ENCODE measurements at places on chromosomes 16 and 17.

- DNase-seq = no peak
Measured at GRCh38 chr16:73565263-73565662, 517.3 kb upstream of the ZFHX3 start.

DNA sequence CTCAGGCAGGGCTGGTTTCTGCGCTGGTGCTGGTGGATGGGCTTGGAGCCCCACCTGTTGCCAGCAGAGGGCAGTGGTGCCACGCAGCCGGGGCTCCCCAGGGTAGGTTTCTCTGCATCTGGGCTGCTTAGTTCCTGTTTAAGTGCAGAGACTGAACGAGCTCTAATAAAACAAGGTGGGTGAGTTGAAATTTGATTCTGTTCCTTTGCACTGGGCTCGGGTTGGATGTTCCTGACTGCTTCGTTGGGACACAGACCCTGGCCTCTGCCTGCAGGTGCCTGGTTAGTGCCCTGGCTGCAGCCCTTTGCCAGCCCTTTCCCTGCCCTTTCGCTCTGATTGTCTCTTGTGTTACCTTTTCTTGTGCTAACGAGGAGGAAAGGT lies 30.0 kb downstream of the TBCD start:
- DNase-seq = peak; percentile 64

DNA sequence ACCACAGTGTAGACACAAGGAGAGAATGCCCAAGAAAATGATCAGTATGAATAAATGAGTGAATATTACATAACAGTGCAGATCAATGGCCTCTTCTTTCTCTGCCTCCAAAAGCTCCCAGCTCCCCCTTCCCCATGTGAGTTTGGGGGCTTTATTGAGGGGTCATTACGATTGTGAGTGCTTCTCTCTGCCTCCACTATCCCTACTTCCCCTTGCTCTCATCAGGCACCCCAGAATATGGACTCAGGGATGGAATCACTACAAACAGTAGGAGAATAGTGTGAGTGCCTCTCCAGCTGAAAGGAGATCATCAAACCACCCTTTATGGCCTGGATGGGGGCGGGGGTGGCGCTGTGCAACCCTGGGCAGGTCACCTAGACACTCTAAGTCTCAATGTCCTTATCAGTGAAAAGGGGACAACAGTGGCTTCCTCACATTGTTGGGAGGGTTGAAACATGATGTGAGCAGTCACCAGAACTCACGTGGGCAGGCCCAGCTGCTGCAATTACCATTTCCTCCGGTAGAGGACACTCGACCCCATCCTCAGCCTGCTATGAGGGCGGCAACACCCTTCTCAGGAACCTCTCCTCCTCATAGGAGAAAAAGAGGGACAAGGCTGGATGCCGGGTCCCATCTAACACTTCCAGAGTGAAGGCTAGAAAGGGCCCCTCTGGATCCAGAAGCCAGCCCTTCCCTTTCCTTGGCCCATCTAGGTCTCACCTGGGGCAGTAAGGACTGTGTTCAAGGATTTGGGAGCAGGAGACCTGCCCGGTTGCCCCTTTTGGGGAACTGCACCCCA lies 2.1 kb upstream of the EPOP start:
- DNase-seq = peak; percentile 84

DNA sequence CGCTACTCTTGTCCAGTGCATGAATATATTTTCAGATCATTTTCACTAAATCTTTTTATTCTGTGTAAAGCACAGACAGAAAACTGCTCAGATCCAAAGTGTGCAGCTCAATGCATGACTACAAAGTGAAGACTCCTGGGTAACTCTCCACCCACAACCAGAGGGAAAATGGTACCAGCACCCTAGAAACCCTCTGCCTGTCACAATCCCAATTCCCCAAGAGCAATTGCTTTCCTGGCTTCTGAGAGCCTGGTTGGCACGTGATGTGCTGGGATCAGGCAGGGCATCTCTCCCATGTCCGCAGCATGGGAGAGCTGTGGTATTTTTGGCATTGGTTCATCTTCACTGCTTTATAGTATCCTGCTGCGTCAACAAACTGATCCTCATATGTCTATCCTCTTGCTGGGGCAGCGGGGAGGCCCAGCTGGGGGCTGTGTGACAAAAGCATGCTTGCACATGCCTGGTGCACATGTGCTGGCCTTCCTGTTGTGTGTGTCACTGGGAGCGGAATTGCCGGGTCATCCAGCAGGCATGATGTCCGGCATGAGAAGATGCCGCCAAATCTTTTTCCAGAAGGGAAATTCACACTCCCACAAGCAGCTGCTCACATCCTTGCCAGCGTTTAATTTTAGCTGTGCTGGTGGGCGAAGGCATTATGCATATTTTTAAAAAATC lies 278.9 kb upstream of the FOXF1 start:
- no peak for DNase-seq

DNA sequence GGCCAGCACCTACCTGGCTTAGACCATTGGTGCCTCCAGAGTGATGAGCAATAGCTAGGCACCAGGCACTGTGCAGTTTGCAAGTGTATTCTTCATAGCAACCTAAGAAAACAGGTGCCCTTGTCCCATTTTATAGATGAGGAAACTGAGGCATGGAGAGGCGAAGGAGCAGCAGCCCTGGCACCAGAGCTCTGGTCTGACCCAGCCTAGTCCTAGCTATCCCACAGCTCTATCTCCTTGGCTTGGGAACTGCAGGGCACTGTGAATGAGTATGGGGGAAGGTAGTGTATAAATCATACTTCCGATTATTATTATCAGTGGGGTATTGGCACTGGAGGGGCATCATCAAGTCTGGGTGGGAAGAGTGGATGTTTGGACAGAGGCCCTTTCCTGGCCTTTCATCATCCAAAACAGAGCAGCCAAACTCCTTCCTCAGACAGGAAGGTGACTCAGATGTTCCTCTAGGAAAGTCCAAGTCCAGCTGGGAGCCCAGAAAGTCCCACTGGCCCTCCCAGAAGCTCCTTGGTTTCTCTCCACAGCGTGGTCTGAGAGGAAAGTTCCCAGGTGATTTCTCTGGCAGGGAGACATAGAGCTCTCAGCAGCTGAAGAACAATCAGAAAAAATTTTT lies 32.0 kb upstream of the PLLP start:
- no peak for DNase-seq

DNA sequence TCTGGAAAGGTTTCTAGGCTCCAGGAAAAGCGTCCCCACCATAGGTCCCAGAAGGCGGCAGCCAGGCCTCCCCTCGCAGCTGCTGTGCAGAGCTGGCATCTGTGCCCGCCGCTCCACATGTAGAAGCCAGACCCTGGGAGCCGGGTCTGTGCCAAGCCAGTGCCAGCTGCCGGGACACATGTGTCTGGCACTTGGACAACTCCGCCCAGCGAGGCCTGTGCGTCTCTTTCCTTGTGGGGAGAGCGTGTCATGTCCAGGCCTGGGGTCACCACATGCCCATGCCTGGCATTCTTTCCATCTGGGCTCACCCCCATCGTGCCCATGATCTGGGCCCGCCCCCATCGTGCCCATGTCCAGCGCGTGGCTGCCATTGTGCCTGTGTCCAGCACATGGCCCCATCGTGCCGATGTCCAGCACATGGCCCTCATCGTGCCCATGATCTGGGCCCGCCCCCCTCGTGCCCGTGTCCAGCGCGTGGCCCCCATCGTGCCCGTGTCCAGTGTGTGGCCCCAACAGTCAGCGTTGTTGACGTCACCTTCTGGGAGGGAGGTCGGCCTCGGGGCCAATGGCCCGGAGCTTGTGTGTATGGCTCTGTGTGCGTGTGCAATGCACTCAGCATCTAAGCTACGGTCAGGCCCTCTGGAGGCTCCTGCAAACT lies 13.3 kb upstream of the ACSF3 start:
- no peak for DNase-seq

DNA sequence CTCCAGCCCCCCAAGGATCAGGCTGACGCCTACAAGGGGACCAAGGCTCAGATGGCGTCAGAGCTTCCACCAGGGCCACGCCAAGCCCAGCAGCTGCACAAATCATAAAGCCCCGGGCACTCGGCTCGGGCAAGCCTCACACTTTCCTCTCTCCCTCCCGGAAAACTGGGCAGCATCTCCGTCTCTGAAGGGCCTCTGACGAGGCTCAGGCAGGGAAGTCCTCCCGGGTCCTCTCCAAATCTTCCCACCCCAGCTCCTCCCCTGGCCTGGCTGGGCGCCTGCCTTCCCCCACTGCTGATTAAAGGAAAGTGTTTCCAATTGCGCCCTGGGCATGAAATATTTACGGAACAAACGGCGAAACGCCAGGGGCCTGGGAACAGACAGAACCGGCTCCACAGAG lies 38.5 kb downstream of the PIEZO1 start:
- DNase-seq = no peak

GRCh38 chr16:67667817-67668494 lies 1.3 kb downstream of the C16orf86 start:
- peak; percentile 27 for DNase-seq

DNA sequence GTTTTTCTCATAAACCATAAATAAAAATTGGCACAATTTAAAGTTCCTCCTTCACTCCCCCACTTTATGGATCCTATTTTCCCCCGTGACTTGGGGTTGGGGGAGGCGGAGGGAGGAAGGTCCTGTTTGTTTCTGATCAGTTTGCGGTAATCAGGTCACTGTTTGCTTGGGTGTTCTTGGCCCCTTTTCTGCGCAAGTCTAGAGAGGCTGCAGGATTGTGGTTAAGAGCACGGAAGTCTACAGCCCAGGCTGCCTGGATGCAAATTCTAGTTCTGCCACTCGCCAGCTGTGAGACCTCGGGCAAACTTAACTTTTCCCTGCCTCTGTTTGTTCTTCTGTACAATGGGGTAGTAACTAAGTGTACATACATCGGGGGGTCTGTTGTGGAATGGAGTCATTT lies 12.1 kb downstream of the ATP2C2 start:
- no peak for DNase-seq

- no peak for DNase-seq
Measured at GRCh38 chr17:36203335-36203734, 6.8 kb upstream of the CCL3L1 start.

DNA sequence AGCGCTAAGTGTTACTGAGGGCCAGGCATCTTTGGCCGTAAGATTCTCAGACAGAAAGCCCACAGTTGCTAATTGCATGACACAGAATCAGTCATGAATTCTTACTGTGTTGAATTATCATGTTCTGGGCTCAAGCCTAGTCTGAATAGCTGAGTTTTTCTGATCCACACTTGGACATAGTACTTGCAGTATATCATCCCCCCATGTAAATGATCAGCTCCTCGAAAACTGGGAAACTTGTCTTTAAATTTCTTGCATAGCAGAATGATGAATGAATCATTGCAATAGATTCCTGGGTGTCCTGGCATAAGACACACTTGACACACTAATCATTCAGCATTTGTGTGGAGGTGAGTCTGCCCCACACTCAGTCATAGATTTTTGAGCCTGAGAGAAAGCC lies 2.2 kb downstream of the MLYCD start:
- no peak for DNase-seq

GRCh38 chr16:67082891-67083290 lies 26.9 kb upstream of the PHAF1 start:
- no peak for DNase-seq

- DNase-seq = no peak
Measured at GRCh38 chr17:10931133-10931532, 93.2 kb upstream of the PIRT start.

DNA sequence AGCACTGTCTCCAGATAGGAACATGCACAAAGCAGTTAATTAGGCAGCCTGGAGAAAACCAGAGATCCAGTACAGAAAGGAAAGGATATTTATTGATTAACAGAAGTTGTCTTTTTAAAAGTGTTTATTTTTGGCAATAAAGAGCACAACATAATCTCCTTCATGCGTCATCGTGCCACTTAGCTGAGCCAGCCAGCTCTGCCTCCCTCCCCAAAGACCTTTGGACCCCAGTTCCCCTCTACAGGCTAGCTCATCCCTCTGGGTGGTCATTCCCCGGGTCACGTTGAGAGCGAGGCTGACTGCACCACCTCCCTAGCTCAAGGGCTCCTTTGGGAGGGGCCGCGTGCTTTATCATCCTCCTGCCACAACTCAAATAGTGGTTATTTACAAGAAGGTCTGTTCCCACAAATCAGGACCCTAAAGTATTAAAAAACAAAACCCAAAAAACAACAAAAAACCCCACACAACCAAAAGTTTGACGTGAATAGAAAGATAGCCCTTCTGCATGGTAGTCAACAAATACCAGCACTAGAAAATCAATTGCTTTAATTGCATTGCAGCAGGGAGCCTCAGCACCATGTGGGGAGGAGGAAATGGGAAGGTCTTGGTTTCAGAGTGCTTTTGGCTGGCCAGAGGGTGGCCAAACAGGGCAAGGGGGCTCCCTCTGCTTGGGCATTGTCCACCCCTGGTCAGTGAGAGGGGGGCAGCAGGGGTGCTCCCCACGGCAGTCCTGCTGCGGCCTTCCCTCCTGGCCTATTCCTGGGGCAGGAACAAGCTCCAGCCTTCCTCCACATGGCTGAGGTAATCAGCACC lies 9.6 kb downstream of the POLR2C start:
- no peak for DNase-seq

GRCh38 chr16:48574140-48574539 lies 35.8 kb downstream of the N4BP1 start:
- no peak for DNase-seq

GRCh38 chr16:21590287-21590686 lies 9.1 kb upstream of the METTL9 start:
- DNase-seq = no peak

GRCh38 chr17:33983824-33984574 lies 271.1 kb upstream of the CCL2 start:
- DNase-seq = no peak

- DNase-seq = no peak
Measured at GRCh38 chr16:3030222-3031212, 6.2 kb downstream of the BICDL2 start.

DNA sequence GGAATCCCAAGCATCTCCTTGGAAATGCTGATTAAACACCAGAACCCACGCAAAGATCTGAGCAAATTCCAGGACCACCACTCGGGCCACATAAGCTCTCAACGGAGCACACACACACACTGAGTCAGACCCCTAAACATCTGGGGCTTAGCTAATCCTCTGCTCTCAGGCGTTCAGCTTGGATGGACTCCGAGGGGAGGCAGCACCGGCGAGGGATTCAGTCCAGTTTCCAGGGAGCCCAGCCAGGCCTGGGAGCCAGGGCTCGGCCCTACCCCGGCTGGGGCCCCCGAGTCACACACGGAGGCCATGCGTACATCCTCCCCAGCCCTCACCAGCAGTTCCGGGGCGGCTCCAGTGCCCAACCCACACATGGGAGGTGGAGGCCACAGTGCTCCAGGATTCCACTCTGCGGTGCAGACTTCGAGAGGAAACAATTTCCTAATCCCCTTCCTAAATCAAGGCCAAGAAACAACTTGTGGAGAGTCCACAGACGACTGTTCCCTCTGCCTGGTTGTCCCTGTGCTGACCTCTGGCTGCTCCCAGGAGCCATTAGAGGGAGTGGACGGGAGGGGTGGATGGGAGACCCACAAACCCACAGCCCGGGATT lies 70.5 kb downstream of the GAS7 start:
- DNase-seq = no peak

- no peak for DNase-seq
Measured at GRCh38 chr17:27920569-27920968, 27.4 kb upstream of the LYRM9 start.

- peak; percentile 32 for DNase-seq
Measured at GRCh38 chr17:19762515-19762961, 14.4 kb upstream of the ALDH3A1 start.

- DNase-seq = no peak
Measured at GRCh38 chr16:51951668-51952298, 595.2 kb downstream of the TOX3 start.
